Neural crest cell (in vitro differentiated cells): ENCODE measurements at places on chromosomes 13 and 19. TPM values are rescaled to one million over a fixed set of nuclear protein-coding genes. Genes with fewer than 3 reads are reported as not detected.

- H3K27me3 ChIP-seq, result no peaks in the 10 kb centered on the region
- peaks cover 6% of the 10 kb centered on the region for H3K36me3 ChIP-seq
- H3K4me1 ChIP-seq, result no peaks in the 10 kb centered on the region
- no peak for DNase-seq
- peak overlapping the region; percentile 63 for H3K27ac ChIP-seq
- H3K4me3 ChIP-seq, result no peak overlapping the region
Observed at GRCh38 chr19:42207767-42208271, 9.7 kb downstream of the DEDD2 start.

DNA sequence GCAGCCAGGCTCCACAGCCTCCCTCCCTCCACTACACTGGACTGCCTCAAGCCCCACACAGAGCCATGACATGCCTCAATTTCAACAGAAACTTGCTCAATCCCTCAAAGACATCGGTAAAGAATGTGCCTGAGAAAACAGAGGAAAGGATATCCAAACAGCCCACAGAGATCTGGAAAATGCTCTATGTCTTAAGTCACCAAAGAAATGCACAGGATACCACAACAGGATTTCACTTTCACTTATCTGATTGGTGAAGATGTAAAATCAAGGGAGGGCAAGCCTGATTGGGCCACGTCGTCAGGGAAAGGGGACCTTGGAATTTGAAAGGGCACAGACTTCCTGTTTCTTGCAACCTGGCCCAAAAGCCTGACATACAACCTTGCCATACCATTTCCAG lies 14.2 kb downstream of the CACNA1A start:
- H3K4me1 ChIP-seq, result no peaks in the 10 kb centered on the region
- no peak overlapping the region for H3K4me3 ChIP-seq
- H3K27me3 ChIP-seq, result peaks cover 45% of the 10 kb centered on the region
- no peak overlapping the region for H3K27ac ChIP-seq
- no peaks in the 10 kb centered on the region for H3K36me3 ChIP-seq

DNA sequence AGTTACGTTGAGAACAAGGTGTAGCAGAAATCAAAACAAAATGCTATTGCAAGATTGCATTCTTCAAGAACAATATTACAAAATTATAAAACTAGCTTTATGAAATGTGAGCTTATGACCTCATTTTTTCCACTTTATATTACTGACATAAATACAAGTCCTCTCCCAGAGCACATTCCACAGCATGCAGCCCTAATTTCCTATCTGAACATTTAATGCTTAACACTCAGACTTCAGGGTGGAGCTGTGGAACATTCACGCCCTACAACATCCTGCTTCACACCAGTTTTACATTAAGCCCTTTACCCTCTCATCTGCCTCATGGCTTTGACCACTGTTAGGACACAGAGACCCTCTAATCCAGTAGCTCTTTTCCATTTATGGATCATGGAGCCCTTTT lies 65.5 kb downstream of the EPSTI1 start:
- no peak overlapping the region for H3K4me3 ChIP-seq
- no peak overlapping the region for H3K27ac ChIP-seq
- DNase-seq, result no peak
- no peaks in the 10 kb centered on the region for H3K27me3 ChIP-seq
- H3K4me1 ChIP-seq, result no peaks in the 10 kb centered on the region
- no peaks in the 10 kb centered on the region for H3K36me3 ChIP-seq

ATP4B gene
- not detected in 2 replicates for total RNA-seq

- H3K27ac ChIP-seq, result no peak overlapping the region
- H3K4me1 ChIP-seq, result peaks cover 3% of the 10 kb centered on the region
- H3K27me3 ChIP-seq, result no peaks in the 10 kb centered on the region
- no peak overlapping the region for H3K4me3 ChIP-seq
- H3K36me3 ChIP-seq, result no peaks in the 10 kb centered on the region
- DNase-seq, result no peak
Observed at GRCh38 chr19:48681127-48681470, 8.3 kb upstream of the NTN5 start.

DNA sequence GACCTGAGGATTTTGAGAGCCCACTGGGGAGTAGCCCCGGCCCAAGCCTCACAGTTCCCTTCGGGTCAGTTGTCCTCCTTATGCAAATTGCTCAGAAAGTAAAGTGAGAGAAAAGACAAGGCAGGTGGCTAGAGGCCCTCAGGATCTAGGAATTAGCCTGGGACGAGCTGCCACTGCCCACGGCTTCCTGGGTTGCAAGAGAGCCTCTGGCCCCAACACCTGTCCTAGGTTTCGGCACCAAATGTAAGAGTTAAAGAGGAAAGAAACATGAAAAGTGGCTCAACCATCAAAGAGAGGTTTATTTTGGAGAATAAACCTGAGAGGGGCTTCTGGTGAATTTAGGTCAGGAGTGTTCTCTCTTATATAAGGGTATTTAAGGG lies 25.6 kb downstream of the TMEM255B start:
- H3K4me1 ChIP-seq, result no peaks in the 10 kb centered on the region
- DNase-seq, result no peak
- no peak overlapping the region for H3K27ac ChIP-seq
- H3K36me3 ChIP-seq, result peaks cover 2% of the 10 kb centered on the region
- H3K4me3 ChIP-seq, result no peak overlapping the region

EDNRB gene
- total RNA-seq, result 26.8 and 27.9 TPM in 2 replicates
